Activated CD4-positive, alpha-beta T cell treated with anti-CD3 and anti-CD28 coated beads for 36 hours (primary cell): ENCODE measurements at places on chromosomes 5 and 9.

DNA sequence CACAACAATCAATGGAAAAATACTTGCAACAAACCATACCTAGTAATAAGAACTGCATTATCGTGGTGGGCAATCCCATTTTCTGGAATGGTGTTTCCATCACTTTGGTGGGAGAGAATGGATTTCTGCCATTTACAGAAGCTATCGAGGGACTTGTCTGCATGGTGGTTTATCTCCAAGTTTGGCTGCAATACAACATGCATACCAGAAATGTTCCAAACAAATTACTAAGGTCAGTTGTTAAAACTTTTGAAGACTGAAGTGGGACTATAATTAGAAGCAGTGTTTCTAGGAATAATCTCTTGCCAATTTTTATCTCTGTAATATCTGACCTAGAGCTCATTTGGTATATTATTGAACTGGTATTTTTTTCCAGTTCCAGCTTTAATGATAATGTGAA is 30.3 kb downstream of the ADAMTS6 start:
- no peak for DNase-seq

- no peak for DNase-seq
Measured at GRCh38 chr9:123453076-123453667, 97.2 kb downstream of the CRB2 start.

- DNase-seq: no peak
Measured at GRCh38 chr9:70615464-70616138, 201.1 kb upstream of the KLF9 start.

GRCh38 chr9:104456831-104457230 is 47.2 kb upstream of the OR13F1 start:
- DNase-seq: no peak

- DNase-seq: no peak
Measured at GRCh38 chr9:29325894-29326293, 1752.6 kb upstream of the C9orf72 start.

- DNase-seq: no peak
Measured at GRCh38 chr5:135449644-135450043, 2.5 kb upstream of the DCANP1 start.

DNA sequence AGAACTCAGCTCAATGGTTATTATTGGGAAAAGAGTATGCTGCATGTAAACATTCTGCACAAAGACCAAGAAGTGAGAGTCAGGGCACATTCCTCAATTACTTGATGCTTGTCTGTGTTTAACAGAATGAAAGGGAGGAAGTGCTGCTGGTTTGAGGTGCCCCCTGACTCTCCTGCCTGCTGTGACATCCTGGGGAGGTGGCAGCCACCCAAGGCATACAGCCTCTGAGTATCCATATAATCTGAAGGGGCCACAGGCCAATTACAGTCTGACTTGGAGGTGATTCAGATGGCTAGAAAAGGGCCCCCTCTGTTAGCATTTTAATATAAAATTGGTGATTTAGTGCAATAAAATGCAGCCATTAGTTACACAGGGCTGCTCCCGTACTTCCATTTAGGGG is 313.8 kb downstream of the ASTN2 start:
- no peak for DNase-seq

GRCh38 chr9:92616655-92617111 is 53.2 kb downstream of the IPPK start:
- DNase-seq: no peak

DNA sequence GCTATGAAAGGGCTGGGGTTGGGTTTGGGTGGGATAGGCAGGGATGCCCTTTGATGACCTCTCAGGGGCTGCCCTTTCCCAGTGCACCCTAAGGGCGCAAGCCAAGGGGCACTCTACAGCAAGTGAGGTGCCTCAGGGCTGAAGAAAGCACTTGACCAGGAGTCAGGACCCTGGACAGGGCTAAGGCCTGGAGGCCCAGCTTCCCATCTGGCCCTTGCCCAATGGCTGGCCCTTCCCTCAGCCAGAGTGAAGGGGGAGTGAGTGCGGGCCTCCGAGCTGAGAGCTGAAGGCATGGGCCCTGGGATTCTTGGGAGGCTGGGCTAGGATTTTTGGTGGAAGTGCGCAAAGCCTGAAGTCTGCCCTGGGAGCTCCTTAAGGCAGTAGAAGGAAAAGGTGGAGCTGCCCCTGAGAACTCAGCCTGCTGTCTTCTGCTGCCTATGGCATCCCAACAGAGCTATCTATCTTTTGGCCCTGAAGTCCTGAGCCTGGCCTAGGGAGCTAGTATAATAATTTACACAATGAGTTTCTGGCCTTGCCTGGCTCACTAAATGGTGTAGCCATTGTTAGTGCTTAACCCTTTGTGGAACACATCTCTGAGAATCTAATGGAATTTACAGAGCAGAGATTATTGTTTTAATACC is 16.4 kb downstream of the JADE2 start:
- peak; percentile 61 for DNase-seq

DNA sequence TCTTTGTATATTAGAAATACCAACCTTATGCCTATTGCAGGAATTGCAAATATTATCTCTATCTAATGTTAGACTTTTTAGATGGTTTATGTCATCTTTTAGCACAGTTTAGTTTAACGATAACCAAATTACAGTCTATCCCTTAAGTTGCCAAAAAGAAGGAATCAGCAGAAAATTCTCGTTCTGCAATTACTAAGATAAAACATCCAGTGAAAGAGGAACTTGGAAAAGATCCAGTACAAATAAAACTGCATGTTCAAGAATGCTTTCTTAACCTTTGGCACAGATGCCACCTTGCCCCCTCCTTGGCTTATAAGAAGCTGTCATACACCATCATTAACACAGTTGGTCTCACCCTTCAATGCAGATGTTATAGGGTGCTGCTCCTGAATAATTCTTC is 124.0 kb downstream of the SEMA5A start:
- DNase-seq: no peak

DNA sequence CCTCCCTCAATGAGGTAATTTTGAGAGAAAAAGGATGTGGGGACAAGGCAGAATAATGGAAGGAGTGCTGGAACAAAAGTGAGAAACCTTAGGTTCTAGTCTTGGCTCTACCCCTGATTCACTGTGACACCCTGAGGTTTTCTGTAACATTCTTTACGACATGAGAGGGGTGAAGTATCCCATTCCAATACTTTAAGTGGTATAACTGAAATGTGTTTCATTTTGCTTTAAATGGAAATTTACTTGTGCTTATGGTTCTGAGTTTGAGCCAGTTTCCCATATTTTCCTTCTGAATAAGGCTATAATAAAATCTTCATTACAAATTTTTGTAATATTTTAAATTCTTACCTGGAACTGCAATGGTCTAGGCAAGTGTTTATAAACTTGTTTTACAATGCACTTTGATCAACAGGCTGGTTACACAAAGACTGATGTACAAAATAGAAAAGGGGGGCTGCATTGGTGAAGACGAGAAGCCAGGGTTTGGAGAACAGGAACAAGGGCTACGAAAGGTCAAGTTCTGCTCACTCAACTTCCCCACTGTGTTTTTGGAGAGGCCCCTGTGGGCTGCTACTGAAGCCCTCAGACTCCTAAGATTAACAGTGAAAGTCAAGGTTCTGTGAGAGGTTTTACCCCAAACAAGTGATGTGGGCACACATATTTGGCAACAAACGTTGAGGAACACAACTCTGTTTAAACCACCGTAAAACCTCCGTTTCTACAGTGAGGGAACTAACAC is 171.9 kb upstream of the ELL2 start:
- DNase-seq: no peak

DNA sequence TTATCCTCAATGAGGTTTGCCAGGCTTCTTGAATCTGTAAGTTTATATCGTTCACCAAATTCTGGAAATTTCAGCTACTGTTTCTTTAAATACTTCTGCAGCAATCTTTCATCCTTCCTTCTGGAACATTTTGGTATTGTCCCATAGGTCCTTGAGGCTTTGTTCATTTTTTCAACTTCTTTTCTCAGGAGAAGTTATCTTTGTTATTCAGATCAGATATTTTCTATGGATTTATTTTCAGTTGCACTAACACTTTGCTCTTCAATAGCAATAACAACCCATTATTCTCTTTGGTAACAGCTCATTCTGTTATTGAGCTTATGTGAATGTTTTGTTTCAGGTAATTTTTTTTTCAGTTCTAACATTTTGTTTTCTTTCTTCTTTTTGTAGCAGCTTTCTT is 13.5 kb downstream of the SNX2 start:
- DNase-seq: no peak

DNA sequence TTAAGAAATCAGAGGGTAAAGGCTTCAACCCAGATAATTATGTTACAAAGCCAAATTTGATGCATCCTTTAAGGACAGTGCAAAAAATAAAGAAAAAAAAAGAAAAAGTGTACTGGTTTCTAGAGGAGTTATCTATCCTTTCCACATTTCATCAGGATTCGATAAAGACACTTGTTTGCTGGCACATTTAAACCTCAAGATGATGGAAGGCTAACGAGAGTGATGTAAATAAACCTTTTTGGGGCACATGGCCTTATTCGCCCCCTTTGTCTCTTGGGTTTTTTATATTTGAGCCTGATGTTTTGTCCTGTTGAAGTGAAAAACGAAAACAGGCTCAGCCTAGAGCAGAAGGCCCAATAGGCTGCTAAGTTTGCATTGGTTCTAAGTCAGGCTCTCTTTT is 416.5 kb downstream of the TAF11L14 start:
- no peak for DNase-seq

GRCh38 chr5:5069851-5070250 is 70.3 kb upstream of the ADAMTS16 start:
- DNase-seq: no peak

- no peak for DNase-seq
Measured at GRCh38 chr5:66340786-66341185, 196.7 kb downstream of the SREK1 start.

GRCh38 chr5:151357097-151357496 is 9.7 kb upstream of the SLC36A2 start:
- no peak for DNase-seq

DNA sequence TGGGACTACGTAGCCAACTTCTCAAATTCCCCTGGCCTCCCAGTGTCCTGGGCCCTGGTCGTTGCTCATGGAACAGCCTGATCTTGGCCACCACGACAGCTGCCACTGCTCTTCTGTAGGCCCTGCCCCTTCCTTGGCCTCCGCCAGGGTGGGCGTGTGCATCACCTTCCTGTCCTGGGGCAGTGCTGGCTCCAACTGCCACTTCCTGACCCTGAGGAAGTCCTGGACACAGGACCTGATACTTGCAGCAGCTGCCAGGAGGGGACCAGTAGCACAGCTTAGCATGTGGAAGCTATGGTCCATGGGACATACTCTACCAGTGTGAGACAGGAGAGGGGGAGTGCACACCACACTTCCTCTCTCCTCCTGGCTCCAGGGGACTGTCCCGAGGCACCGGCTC is 145.2 kb downstream of the TENT4A start:
- DNase-seq: no peak

- DNase-seq: no peak
Measured at GRCh38 chr9:34114436-34114835, 12.1 kb downstream of the DCAF12 start.

DNA sequence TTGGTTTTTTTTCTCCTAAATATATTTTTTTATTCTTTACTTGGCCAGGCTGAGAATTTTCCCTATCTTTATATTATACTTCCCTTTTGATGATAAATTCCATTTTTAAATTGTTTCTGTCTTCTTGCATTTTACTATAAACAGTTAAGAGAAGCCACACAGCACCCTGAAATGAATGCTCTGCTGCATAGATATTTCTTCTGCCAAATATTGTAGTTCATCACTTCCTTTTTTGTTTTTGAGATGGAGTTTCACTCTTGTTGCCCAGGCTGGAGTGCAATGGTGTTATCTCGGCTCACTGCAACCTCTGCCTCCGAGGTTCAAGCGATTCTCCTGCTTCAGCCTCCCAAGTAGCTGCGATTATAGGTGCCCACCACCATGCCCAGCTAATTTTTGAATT is 8.5 kb upstream of the INIP start:
- no peak for DNase-seq

DNA sequence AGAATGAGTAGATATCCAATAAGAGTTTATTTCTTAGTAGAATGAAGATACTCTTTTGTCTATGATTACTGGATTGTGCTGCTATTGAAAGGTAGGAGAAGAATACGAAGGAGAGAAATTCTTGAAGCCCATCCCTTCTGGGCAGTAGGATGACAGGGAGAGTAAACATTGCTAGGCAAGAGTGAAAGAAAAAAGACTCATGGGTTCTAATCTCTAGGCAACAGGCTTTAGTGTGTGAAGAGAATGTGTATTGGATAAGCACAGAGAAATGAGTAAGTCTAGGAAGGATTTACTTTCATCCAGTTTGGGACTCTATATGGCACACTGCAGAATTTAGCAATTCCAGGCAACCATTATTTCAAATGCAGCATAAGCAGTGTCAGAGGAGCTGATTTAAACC is 216.0 kb downstream of the GABRG2 start:
- no peak for DNase-seq

- no peak for DNase-seq
Measured at GRCh38 chr9:85392260-85392659, 349.5 kb downstream of the AGTPBP1 start.

DNA sequence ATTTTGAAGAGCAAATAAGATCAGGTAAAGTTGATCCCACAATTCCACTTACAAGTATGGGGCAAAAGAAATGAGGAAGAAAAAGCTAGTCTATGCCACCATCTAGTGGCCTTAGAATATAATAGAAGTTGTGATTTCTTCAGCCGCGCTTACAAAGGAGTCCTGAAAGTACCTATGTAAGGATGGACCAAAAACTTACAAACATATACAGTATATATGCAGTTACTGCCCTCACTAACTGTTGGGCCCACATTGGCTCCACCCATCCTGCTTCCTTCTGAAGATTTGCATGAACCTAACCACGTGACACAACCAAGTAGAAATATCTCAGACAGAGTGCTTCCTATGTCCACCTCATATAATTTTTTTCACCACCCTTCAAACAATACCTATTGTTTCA is 11.7 kb upstream of the OR13D1 start:
- no peak for DNase-seq

DNA sequence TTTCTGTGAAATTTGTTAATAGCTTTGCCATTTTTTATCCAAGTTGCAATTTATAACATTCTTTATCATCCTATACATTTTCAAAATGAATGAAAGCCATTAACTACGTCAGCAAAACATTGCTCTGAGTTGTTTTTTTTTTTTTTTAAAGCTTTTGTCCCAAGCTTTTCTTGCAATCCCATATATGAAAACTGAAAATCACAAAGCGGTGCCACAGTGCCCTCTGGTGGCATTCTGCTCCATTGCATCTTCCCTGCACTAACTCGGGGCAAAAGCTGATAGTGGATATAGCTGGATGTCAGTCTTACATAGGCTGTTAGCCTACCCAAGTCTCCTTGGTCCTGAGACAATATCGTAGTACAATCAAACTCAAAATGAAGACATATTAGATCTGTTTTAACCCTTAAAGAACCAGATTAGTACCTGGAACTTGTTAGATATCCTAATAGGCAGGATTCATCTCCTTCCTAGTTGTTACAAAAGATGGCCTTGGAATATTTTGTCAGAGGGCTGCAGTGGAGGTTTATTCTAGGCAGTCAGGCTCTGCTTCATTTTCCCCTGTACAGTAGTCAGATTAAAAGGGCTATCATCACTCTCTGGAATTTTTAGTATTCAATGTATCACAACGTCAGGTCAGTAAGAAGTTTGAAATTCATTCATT is 669.9 kb downstream of the PTPRD start:
- peak; percentile 71 for DNase-seq

DNA sequence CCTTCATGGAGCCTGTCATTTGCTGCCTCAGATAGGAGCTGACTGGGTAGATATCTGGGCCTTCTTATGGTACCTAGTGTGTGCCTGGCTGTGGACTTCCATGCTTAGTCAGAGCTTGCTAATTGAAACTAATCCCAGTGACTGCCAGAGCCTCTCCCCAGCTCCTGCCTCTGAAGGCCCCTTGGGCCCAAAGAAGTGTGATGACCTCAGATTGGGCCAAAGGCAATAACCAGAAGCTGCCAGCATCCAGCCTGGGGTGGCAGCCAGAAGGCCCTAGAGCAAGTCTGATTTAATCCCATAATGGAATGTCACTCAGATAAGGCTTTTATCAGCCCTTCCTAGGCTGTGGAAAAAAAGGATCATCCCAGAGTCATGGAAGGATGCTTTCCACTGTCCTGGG is 17.1 kb upstream of the CDC23 start:
- DNase-seq: no peak
